Activated CD4-positive, alpha-beta memory T cell treated with anti-CD3 and anti-CD28 coated beads, Interleukin-2, amount 10 ng/mL, durations not matched to agents 7 days and 5 days (primary cell): ENCODE measurements at places on chromosomes 2 and 18. TPM values are rescaled to one million over a fixed set of nuclear protein-coding genes. Genes with fewer than 3 reads are reported as not detected.

DNA sequence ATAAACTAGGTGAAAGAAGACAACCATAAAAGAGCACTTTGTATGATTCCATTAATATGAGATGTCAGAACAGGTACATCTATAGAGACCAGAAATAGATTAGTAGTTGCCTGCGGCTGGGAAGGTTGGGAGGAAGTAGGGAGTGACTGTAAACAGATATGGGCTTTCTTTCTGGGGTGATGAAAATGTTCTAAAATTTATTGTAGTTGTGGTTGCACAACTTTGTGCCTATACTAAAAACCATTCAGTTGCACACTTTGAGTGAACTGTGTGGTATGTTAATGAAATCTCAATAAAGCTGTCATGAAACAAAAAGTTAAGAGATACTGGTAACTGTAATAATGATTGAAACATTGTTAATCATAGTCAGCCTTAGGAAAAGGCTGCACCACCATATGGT is 152.7 kb upstream of the ALPP start:
- H3K36me3 ChIP-seq: no peaks in the 10 kb centered on the region
- DNase-seq: no peak
- no peak overlapping the region for H3K4me3 ChIP-seq
- H3K4me1 ChIP-seq: no peaks in the 10 kb centered on the region
- no peak overlapping the region for H3K27ac ChIP-seq

Gene PDE1A
- total RNA-seq: not detected

Gene NYAP2
- total RNA-seq: not detected

GRCh38 chr2:214856137-214856536 is 46.7 kb upstream of the BARD1 start:
- H3K4me3 ChIP-seq: no peak overlapping the region
- H3K27ac ChIP-seq: no peak overlapping the region
- H3K36me3 ChIP-seq: no peaks in the 10 kb centered on the region
- no peak for DNase-seq

GRCh38 chr18:35130236-35130635 is 89.0 kb downstream of the MAPRE2 start:
- no peaks in the 10 kb centered on the region for H3K4me1 ChIP-seq
- peaks cover 15% of the 10 kb centered on the region for H3K36me3 ChIP-seq
- H3K4me3 ChIP-seq: no peak overlapping the region
- no peak overlapping the region for H3K27ac ChIP-seq
- H3K27me3 ChIP-seq: no peaks in the 10 kb centered on the region
- DNase-seq: no peak

DNA sequence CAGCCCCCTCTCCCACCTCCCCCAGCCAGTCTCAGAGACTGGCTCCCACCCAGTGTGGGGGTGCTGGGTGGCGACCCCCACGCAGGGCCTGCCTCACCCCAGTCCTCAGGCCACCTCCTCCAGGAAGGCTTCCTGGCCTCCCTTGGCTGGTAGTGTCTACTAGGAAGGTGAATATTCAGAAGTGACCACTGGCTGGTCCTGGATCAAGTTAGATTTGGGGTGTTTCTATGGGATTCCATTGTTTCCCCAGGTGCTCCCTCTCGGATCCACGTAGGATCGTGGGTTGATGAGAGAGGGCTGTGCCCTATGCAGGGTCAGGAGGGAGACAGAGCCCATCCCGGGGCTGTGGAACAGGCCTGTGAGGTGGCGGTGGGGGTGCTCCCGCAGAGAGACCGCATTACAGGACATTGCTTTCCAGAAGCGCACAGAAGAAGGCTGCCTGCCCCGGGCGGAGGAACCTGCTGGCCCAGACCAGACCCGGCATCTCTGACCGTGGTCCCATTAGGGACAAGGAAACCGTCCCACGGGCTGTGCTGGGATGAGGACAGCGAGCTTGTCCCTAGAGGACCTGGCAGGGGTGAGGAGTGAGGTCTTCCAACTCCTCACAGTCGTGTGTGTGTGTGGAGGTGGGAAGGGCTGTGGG is 3.3 kb downstream of the PDCD1 start:
- H3K4me3 ChIP-seq: no peak overlapping the region
- no peak overlapping the region for H3K27ac ChIP-seq
- no peak for DNase-seq
- H3K27me3 ChIP-seq: no peaks in the 10 kb centered on the region

GRCh38 chr2:78782196-78782595 is 243.3 kb upstream of the REG3G start:
- DNase-seq: no peak
- no peak overlapping the region for H3K27ac ChIP-seq
- no peaks in the 10 kb centered on the region for H3K36me3 ChIP-seq
- H3K27me3 ChIP-seq: no peaks in the 10 kb centered on the region
- H3K4me3 ChIP-seq: no peak overlapping the region

- no peak overlapping the region for H3K4me3 ChIP-seq
- H3K27ac ChIP-seq: no peak overlapping the region
- peaks cover 5% of the 10 kb centered on the region for H3K27me3 ChIP-seq
- H3K36me3 ChIP-seq: peaks cover 2% of the 10 kb centered on the region
Measured at GRCh38 chr2:207173641-207174040, 7.9 kb upstream of the KLF7 start.

Gene BOLL
- total RNA-seq: not detected

Gene CPLX4
- not detected for total RNA-seq

GRCh38 chr2:32614084-32614483 is 13.8 kb upstream of the TTC27 start:
- H3K4me1 ChIP-seq: peaks cover 3% of the 10 kb centered on the region
- H3K27ac ChIP-seq: no peak overlapping the region
- H3K4me3 ChIP-seq: no peak overlapping the region

GRCh38 chr2:216911008-216911407 is 51.1 kb upstream of the TNP1 start:
- no peak overlapping the region for H3K27ac ChIP-seq
- no peak overlapping the region for H3K4me3 ChIP-seq
- H3K4me1 ChIP-seq: no peaks in the 10 kb centered on the region
- H3K27me3 ChIP-seq: no peaks in the 10 kb centered on the region
